Spinal cord (tissue), 10 donors: ENCODE measurements at places on chromosomes 12 and 14. TPM values are rescaled to one million over a fixed set of nuclear protein-coding genes. Genes with fewer than 3 reads are reported as not detected.

PMCH gene
- 0.33 TPM for total RNA-seq

DNA sequence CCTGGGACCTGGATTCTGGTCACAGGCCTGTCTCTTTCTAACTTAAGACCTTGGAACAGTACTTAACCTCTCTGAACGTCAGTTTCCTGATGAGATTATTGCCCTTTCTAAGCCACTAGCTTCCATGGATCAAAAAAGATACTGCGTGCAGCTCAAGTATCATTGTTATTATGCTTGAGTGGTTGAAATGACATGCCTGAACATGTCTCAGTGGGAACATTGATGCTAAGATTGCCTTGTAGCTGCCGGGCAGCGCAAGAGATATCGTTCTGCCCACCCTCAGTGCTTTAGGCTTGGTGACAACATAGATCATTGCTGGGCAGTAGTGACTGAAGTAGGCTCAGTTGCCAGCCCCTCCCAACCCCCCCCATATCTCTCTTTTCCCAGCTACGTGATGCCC lies 131.9 kb downstream of the SMOC1 start:
- no peak for DNase-seq

TMCC3 gene
- total RNA-seq, result 31.3 TPM

DNA sequence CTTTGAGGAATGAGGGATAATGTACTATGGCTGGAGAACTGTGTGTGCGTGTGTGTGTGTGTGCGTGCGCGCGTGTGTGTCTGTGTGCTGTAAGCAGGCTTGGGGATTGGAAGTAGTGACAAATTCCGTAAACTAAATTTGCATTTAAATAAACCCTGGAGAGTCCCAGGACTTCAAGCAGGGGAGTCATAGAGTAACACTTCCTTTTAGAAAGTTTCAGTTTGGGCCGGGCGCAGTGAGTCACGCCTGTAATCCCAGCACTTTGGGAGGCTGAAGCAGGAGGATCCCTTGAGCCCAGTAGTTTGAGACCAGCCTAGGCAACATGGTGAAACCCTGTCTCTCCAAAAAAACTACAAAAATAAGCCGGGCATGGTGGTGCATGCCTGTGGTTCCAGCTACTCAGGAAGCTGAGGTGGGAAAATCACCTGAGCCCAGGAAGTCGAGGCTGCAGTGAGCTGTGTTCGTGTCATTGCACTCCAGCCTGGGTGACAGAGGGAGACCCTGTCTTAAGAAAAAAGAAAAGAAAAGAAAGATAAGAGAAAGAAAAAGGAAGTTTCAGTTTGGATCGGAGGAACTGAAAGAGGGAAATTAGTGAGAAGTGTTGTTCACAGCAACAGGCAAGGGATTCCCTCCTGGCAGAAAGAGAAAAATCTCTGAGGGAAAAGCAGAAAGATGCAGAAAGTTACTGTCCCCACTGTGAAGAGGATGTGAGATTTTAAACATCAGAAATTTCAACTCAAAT lies 222.7 kb upstream of the SOX5 start:
- no peak for DNase-seq

- DNase-seq, result no peak
Measured at GRCh38 chr12:65532162-65532561, 253.7 kb downstream of the MSRB3 start.

LIN7A gene
- 12.0 TPM for total RNA-seq

REM2 gene
- 2.1 TPM for total RNA-seq

DNA sequence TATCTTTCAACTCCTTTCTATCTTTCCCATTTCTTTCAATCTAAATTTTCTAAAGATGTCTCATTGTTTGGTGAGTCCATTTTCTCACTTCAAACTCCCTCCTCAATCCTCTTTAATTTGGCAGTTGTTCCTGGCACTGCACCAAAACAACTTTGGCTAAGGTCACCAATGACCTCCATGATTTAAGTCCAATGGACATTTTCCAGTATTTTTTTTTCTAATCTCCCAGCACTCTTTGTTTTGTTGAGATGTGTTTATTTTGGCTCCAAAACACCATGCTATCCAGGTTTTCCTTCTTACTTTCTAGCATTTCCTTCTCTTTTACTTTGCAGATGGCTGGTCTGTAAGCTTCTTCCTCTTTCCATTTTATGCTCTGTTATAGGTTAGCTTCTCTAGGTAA lies 42.5 kb upstream of the OTOGL start:
- peak; percentile 65 for DNase-seq

- no peak for DNase-seq
Measured at GRCh38 chr12:95201056-95201670, 16.1 kb downstream of the FGD6 start.

DNA sequence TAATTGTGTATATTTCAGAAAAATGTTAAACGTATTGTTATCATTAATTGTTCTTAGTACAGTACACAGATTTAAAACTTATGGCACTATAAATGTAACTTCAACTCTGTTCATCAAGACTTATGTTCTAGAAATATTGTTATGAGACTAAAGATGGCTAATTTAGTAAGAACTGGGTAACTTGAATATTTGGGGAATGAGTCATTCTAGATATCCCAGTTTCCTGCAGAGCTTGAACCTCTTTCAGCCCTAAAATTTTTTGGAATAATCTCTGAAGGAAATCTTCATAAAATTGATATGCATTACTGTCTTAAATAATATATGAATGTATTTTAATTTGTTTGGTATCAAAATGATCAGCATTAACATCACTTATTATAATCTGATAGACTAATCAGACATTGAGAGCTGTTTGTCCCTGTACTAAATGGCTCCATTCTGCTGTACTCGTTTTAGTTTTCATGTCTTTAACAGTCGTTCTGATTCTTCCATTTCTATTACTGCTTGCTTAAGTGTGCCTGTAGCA lies 87.1 kb downstream of the VEZT start:
- no peak for DNase-seq

- no peak for DNase-seq
Measured at GRCh38 chr12:50121641-50122040, 9.6 kb downstream of the COX14 start.

KRT71 gene
- not detected for total RNA-seq

SNX6 gene
- 105 TPM for total RNA-seq

- no peak for DNase-seq
Measured at GRCh38 chr12:47249082-47249481, 169.3 kb upstream of the AMIGO2 start.

- DNase-seq, result no peak
Measured at GRCh38 chr14:23381871-23382270, 5.0 kb downstream of the CMTM5 start.

- no peak for DNase-seq
Measured at GRCh38 chr12:21814327-21814726, 39.8 kb upstream of the KCNJ8 start.

SLC4A8 gene
- total RNA-seq, result 10.9 TPM

GRCh38 chr12:127726671-127727315 lies 540.2 kb upstream of the TMEM132C start:
- no peak for DNase-seq

DNA sequence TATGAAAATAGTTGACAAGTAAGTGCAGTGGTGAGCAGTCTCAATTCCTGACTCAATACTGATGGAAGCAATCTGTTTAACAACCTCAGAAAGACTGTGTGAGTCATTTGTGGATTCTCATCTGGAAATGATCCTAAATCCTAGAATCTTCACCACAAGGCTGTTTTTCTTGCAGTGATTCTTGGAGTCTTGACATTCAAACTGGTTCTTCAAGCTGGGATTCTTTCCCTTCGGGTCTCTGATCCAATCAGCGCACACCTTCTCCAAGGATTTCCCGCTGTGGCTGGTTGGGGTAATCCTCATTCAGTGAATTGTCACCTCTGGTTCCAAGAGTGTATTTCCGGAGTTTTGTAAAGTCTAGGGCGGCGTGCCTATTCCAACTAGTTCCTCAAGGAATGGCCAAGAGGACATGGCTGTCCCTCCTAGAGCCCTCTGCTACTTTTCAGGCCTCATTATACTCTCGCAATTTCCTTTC lies 37.7 kb upstream of the FOXJ2 start:
- DNase-seq, result no peak

DNA sequence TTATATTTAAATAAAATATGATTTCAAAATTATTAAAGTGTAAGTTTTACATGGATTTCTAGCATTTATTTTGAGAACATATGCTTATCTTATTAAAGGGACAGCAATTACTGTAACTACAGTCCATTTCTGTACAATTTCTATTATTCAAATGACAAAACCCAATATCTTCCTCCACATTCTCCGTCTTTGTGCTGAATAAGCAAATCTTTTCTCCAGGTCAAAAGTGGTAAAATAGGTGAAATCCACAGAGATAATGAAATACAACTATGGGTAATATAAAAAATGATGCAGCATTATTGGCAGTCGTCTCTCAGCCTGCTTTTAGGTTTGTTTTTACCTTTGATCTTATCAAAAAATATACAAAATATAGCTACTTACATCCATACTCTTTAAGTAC lies 79.4 kb upstream of the OTX2 start:
- DNase-seq, result no peak

DNA sequence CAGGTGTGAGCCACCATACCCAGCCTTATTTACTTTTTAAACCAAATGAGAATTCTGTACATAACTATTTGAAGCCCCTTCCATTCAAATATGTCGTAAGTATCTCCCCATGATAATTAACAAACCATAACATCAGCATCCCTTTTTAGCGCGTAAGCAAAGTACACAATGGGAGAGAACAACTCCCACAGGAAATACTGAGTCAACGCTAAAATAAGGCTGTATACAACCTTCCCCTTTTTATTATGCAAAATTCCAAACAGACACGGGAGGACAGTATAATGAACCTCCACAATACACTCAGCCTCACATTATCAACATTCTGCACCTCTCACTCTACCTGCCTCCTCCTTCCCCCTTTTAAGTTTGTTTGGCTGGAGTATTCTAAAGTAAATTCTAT lies 73.5 kb downstream of the CCDC88C start:
- DNase-seq, result no peak

GRCh38 chr14:42710071-42710470 lies 1103.4 kb downstream of the LRFN5 start:
- DNase-seq, result no peak

ITGB7 gene
- 0.79 TPM for total RNA-seq

- DNase-seq, result no peak
Measured at GRCh38 chr12:76119887-76120286, 35.4 kb upstream of the NAP1L1 start.

DNA sequence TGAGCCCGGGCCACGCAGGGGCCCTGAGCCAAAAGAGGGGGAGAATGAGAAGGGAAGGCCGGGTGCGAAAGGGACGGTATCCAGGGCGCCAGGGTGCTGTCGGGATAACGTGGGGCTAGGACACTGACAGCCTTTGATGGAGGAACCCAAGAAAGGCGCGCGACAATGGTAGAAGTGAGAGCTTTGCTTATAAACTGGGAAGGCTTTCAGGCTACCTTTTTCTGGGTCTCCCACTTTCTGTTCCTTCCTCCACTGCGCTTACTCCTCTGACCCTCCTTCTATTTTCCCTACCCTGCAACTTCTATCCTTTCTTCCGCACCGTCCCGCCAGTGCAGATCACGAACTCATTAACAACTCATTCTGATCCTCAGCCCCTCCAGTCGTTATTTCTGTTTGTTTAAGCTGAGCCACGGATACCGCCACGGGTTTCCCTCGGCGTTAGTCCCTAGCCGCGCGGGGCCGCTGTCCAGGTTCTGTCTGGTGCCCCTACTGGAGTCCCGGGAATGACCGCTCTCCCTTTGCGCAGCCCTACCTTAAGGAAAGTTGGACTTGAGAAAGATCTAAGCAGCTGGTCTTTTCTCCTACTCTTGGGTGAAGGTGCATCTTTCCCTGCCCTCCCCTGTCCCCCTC lies 3.0 kb downstream of the SSTR1 start:
- DNase-seq, result peak; percentile 38

DNA sequence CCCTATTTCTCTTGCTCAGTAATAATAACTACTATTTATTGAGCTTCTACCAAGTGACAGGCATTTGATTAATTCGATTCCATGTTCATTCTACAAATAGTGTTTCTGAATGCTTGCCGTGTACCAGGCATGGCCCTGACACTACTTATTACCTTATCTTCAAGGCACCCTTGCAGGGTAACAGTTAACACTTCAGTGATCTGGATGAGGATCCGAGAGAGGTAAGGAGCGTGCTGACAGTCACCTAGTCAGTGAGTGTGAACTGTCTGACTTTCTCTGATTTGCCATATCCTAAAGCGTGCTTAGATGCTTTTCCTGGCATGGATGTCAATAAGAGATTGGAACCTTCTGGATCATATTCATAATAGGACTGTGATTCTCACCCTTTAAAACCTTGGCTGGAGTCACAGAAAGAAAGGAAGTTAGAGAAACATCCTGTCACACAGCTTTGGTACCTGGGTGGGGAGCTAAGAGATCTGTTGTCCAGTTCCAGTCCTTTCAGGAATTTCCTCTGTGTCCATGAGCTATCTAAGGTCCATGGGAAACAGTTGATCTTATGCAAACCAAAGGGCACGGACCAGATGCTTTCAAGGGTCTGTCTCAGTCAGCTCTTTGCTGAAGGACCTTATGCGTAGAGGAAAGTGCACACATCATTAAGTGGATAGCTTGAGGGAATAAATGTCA lies 54.8 kb downstream of the PPFIBP1 start:
- no peak for DNase-seq

DNA sequence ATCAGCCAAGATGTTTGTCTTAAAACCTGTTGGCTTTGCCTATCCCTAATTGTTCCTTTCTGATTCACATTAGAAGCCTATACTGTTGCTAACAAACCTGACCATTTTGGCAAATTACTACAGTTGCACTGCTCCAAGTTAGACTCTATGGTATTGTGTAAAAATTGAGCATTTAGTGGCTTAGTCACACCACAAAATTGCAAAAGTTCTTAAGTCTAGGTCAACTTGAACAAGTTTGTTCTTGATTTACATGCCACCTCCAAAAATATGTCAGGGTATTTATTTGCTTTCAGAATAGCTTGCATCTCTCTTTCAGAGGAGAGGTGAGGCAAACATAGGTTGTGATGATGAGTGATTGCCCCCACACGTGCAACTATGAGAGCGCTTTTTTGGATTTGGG lies 27.0 kb upstream of the PTHLH start:
- no peak for DNase-seq

GRCh38 chr14:104428333-104428851 lies 151.2 kb upstream of the C14orf180 start:
- no peak for DNase-seq

- DNase-seq, result no peak
Measured at GRCh38 chr12:112192475-112192874, 67.1 kb downstream of the TRAFD1 start.

- no peak for DNase-seq
Measured at GRCh38 chr12:116821291-116821690, 60.0 kb downstream of the HRK start.

DNA sequence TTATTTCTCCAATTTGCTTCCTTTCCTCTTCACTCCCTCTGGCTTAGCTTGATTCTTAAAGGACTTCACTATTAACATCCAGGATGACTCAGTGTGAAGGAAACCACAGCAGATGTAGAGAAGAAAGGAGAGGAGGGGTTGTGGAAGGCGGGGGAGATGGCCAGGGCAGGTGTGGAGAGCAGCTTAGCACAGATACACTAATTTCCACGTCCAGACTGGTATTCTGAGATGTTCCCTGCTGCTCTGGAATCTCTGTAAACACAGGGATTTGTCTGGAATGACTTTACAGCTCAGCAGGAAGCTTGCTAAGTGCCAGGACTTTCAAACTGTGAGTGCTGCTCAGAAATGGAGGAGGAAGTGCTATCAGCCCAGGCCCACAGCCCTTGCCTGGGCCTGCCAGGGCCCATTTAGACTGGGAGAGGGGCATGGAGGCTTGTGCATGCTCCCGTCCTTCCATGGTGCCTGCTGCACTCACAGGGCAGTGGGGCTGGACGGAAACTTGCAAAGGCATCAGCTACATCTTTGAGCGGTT lies 202.5 kb upstream of the DDHD1 start:
- DNase-seq, result peak; percentile 86

- no peak for DNase-seq
Measured at GRCh38 chr12:92408072-92408900, 262.6 kb upstream of the BTG1 start.

- DNase-seq, result no peak
Measured at GRCh38 chr12:95102916-95103671, 29.7 kb upstream of the NR2C1 start.
